ENCODE measurements at places on chromosomes 2 and 18.

DNA sequence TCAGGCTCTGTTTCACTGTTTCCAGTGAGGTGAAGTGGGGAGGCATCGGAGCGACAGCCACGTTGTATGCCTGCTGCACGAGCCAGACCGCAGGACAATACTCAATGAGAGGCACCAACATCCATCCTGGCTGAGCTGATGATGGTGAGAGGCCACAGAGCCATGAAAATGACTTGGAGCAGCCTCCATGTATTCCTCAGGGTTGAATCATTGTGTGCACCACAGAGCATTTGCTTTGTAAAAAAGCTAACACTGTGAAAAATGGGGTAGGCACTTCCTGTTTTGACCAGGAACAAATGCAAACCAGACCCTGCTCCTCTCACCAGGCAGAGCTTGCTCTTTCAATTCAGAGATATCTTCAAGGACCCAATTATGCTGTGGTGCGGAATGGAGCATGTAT is 87.2 kb downstream of the LPIN1 start:
- DNase-seq: no peak

- DNase-seq: no peak
Observed at GRCh38 chr2:150624001-150624401, 136.5 kb upstream of the RND3 start.

- no peak for DNase-seq
Observed at GRCh38 chr2:151138507-151138906, 123.2 kb downstream of the RBM43 start.

- DNase-seq: peak; percentile 40
Observed at GRCh38 chr18:48409591-48410094, 460 bp upstream of the ZBTB7C start.

- peak; percentile 58 for DNase-seq
Observed at GRCh38 chr2:10868465-10869314, 43.0 kb upstream of the KCNF1 start.

DNA sequence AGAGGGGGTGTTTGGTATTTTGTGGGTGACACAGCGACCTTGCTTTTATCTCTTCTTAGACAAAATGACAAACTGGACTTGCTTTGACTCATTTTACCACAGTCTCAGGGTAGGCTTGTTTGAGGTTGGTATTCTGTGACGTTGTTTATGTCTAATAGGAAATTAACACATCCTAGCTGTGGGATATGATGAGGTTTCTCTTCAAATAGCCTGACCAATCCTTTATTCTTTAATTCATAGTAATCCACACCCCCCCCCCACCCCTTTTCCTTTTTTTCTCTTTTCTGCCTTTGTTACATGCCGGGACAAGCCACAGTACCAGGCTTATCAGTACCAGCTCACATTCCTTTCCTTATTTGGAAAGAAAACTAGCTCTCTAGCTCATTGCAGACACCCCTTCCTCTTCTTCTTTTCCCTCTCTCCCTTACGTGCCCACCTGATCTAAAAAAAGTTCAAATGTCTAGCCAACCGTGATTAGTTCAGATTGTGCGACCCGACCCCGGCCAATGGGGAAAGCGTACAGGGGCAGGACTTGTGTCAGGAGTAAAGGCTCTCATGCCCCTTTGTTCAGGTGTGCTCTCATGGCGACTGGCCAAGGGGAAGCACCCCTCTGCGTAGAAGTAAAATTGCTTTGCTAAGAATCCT is 52.2 kb upstream of the PTPRM start:
- no peak for DNase-seq

DNA sequence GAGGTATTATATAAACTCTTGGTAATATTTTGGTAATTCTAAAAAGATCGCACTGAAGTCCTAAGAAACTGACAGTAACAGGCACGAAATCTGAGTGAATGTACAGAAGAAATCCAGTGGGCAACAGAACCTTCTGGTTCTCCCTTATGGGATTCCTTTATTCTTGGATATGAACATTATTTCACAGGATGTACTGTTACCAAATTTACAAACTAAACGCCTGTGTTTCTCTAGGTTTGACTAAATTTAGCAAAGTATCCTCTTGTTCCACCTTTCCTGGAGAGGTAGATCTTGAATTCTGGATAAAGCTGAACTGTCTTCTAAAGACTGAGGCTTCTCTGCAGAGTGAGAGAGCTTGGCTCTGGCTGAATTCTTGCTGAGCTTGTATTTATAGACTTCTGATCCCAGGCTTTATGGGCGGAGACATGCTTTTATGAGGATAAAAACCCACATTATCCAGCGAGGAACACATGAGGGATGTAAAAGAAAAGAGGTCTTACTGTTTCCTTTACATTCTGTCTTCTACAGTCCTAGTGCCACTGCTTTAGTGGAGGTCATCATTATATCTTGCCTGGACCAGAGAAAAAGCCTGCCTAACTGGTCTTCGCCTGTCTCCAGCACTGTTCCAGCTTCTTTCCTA is 220.8 kb downstream of the CDH2 start:
- no peak for DNase-seq

DNA sequence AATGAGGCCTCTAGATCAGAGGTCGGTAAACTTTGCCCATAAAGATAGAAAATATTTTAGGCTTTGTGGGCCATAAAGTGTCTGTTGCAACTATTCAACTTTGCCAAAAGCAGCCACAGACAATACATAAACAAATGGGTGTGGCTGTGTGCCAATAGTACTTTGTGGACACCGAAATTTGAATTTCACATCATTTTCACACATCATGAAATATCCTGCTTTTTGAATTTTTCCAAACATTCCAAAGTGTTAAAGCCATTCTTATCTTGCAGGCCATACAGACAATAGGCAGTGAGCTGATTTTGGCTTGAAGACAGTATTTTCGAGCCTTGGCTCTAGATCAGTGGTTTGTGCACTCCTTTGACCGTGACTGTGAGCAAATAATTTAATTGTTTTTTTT is 51.1 kb upstream of the EPC2 start:
- no peak for DNase-seq

GRCh38 chr2:109139865-109140396 is 10.9 kb downstream of the SH3RF3 start:
- DNase-seq: no peak

- peak; percentile 49 for DNase-seq
Observed at GRCh38 chr2:191171708-191172355, 21.0 kb upstream of the STAT4 start.

DNA sequence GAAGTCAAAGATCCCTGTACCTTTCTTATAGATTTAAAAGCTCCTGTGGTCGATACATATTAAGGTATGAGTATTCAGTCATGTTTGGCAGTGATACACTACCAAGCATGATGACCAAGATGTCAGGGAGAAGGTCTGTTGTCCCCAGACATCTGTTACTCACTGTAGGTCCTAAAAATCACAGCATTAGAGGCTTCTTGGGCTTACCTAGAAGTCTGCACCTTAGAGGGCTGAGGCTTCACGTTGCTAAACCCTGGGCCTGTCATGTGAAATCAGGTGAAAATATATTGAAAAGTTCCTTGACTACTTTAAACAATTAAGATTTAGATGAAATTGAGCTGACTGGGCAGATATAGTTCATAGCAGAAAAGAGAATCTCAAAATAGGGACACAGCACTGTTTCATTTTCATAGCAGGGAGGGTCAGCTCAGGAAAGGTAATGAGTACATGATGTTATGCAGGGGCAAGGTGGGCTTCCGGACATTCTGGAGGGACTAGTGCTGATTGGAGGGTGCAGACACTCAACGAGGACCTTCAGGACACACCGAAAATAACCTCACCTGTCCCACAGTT is 78.7 kb downstream of the SPATS2L start:
- no peak for DNase-seq

GRCh38 chr2:27622921-27623384 is 5.9 kb downstream of the CCDC121 start:
- DNase-seq: peak; percentile 38

DNA sequence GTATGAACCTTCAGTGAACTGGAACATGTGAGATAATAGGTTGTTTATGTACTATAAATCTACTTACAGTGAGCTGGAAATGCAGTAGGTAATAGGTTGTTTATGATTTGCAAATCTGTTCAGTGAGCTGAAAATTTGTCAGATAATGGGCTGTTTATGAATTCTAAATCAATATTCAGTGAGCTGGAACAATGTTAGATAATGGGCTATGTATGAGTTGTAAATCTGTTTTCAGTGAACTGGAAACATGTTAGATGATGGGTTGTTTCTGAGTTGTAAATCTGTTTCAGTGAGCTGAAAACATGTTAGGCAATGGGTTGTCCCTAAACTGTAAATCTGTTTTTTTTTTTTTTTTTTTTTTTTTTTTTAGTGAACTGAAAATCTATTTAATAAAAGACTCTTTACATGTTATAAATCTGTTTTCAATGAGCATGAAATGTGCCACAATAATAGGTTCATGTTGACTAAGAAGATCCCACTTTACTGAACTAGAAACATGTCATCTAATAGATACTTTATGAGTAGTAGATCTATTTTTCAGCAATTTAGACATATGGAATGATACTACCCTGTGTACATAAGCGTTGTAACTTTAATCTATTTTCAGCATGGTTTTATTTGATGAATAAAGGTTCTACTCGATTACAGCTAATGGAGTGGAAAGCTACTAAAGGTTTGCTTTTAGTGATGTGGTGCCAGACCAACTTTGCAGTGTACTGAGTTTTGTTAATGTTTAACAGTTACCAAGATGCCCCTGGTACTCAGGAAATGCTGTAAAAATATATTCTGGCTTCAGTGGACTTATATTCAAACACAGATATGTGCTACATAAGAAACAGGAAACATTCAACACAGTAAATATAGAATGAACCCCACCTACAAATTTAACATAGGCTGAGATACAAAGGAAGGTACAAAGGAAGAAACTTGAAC is 1471.8 kb downstream of the LRP1B start:
- no peak for DNase-seq

- DNase-seq: no peak
Observed at GRCh38 chr2:62525549-62526269, 19.7 kb upstream of the TMEM17 start.

- no peak for DNase-seq
Observed at GRCh38 chr2:218622606-218623365, 15.1 kb downstream of the PLCD4 start.

DNA sequence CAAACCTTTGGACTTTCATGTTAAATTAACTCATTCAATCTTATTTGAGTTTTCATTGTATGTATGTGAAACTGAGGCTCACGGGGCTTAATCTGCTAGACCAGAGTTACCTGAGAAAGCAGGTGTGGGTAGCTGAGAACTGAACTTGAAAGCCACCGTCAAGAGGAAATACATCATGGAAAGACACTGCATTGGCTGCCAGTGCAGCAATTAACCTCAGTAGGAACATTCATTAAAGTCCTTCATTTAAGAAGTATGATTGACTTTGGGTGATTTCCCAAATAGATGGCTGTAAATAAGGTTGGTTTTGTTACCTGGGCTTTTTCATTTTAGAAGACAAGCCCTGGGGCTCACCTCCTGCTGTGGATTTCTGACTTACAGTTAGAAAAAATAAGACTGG is 36.5 kb upstream of the MGAT5 start:
- DNase-seq: no peak

DNA sequence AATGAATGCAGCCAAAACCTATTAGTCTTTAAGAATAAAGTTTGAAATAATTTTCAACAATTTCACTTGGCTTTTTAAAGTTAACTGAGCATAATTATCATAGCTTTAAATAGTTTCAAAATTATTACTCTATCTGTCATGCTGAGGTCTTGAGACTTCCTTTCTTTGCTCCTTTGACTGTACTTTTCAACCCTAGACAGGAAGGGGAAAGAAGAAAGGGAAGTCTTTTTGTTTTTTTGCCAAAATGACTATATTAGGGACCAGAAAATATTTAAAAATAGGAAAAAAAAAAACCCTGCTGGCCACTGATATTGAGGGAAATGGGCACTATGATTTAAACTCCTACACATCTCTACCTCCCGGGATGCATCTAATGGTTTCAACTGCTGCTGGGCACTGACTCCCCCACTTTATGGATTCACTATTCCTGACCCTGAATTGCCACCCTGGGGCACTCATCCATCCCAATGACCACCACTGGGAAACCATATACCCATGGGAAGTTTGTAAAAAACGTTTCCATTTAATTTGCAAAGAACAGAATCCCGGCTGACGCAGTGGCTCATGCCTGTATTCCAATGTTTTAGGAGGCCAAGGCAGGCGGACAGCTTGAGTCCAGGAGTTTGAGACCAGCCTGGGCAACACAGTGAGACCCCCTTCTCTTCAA is 50.5 kb downstream of the GAREM1 start:
- DNase-seq: no peak

GRCh38 chr2:79580175-79580574 is 67.3 kb downstream of the CTNNA2 start:
- DNase-seq: no peak

GRCh38 chr2:20449501-20450200 is 2.8 kb downstream of the RHOB start:
- no peak for DNase-seq

GRCh38 chr2:40457837-40458236 is 5.9 kb upstream of the SLC8A1 start:
- DNase-seq: peak; percentile 30

DNA sequence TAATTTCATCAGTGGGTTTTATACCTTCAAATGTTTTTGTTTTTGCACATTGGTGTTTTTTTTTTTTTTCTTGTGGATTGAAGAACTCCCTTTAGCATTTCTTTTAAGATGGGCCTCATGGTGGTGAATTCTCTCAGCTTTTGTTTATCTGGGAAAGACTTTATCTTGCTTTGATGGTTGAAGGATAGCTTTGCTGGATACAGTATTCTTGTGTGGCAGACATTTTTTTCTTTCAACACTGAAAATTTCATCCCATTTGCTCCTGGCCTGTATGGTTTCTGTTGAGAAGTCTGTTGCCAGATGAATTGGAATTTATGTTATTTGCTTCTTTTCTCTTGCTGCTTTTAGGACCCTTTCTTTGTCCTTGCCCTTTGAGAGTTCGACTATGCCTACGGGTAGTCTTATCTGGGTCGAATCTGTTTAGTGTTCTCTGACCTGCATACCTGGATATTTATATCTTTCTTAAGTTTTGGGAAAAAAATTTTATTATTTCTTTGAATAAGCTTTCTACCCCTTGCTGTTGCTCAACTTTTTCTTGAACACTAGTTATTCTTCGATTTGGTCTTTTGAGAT is 25.6 kb downstream of the PRKRA start:
- no peak for DNase-seq

DNA sequence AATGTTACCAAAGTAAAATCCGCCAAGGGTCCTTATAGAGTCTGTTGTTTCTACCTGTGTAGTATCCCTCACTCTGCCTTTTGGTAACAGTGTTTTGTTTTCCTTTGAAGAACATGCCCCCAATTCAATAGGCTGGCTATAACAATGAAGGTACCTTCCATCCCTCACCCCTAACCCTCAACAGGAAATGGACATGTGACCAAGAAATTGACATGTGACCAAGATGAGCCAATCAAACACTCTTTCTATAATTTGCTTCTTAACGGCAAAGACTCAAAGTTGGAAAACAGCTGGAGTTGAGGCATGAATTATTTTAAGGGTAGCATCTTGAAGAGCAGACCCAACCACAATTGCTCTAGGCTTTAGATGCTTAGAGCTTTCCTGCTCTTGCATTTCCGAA is 5.4 kb upstream of the MREG start:
- no peak for DNase-seq

- DNase-seq: no peak
Observed at GRCh38 chr2:237922641-237923361, 44.0 kb upstream of the UBE2F start.

Data from AG08396 (cell line).